ENCODE measurements at places on chromosomes 7 and 10.

GRCh38 chr7:20541608-20542349, 73.7 kb upstream of the ABCB5 start:
- no peak for DNase-seq

- DNase-seq, result no peak
Observed at GRCh38 chr10:8778713-8779112, 724.2 kb downstream of the GATA3 start.

GRCh38 chr10:129474642-129475041, 7.6 kb downstream of the MGMT start:
- no peak for DNase-seq

GRCh38 chr7:867001-867405, 9.4 kb upstream of the GET4 start:
- peak; percentile 82 for DNase-seq

GRCh38 chr10:28684986-28685580, 7.8 kb downstream of the BAMBI start:
- no peak for DNase-seq

DNA sequence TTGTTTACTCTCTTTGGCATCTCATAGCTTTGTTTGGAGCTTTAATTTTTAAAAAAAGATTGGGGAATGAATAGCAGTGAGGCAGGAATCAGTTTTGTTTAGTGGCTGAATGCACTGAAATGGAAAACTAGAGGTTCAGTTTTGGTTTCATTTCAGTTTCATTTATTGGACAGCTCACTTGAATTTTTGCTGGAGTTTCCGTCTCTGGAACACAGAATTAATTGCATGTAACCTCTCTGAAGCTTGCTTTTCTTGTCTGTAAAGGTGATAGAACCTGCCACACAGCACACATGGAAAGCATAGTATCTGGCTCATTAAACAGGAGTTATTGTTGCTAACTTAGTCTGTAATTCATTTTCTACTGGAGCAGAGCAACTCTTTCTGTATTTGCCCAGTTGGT, 7.1 kb downstream of the GRM8 start:
- no peak for DNase-seq

GRCh38 chr7:70372768-70373515, 759.0 kb upstream of the GALNT17 start:
- no peak for DNase-seq

- DNase-seq, result no peak
Observed at GRCh38 chr10:21184984-21185383, 287.9 kb upstream of the NEBL start.

- no peak for DNase-seq
Observed at GRCh38 chr10:129945526-129945925, 18.5 kb downstream of the EBF3 start.

GRCh38 chr10:64518456-64518855, 997.3 kb downstream of the REEP3 start:
- no peak for DNase-seq

GRCh38 chr10:71790749-71791440, 17.6 kb upstream of the VSIR start:
- no peak for DNase-seq

DNA sequence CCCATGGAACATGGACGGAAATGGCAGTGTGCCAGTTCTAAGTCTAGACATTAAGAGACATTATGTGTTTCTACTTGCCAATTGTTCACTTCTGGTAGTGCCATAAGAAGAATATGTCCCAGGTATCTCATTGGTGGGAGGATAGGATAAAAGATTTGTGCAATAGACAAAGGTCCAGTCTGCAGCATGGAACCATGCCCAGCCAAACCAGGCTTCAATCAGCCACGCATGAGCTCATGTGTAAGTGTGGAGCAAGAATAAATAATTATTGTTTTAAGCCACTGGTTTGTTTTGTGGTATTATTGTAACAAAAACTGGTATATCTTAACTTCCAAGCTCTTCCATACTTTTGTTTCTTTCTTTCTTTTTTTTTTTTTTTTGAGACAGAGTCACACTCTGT, 153.6 kb upstream of the CTTNBP2 start:
- DNase-seq, result no peak

DNA sequence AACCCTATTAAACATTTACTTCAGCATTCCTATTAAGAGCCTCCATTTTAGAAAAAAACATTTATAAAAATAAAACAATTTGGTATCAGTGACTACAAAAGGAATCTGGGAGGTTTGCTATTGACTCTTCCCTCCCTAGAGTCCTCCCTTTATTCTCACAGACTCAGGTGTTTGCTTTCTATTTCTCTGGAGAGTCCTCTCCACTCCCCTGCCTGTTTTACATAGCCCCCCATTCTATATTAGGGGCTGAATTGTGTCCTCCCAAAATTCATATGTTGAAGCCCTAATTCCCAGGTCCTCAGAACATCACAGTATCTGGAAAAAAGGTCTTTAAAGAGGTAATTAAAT, 69.8 kb downstream of the COA1 start:
- no peak for DNase-seq

GRCh38 chr10:122703483-122704448, 4.1 kb upstream of the C10orf120 start:
- no peak for DNase-seq

DNA sequence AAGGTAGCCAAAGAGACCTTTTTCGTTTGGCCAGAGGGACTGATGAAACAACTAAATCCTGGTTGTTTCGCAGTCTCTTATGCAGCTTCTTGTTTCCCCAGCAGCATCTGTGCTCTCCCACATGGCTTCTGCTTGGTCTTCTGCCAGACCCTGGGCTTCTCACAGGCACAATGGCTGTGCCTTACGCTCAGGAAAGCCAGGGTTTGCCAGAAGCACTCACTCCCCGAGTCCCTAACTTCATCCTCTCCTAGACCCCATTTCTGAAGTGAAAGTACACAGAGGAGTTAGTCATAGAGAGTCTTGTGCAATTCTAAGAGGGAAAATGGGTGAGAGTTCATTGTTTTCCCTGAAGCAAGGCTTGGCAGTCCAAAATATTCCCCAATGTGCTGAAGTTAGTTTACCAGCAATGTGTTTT, 121.7 kb downstream of the EVX1 start:
- DNase-seq, result peak; percentile 20

GRCh38 chr7:110296321-110296720, 794.6 kb upstream of the LRRN3 start:
- no peak for DNase-seq

DNA sequence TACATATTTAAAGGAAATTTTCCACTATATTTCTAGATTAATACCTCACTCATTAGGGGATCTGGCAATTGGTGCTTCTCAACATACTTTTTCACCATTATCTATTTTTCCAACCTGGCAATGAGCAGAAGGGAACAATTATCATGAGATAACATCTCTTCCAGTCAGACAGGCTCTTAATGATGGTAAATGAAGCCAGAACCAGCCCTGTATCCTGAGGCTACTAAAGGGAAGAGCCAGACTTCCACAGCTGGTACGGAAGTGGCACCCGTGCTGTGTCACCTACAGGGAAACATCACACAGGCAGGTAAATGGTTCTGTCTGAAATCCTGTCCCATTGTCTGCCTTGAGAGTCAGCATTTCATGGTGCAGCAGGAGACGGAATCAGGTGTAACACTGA, 75.9 kb downstream of the ELMO1 start:
- no peak for DNase-seq

DNA sequence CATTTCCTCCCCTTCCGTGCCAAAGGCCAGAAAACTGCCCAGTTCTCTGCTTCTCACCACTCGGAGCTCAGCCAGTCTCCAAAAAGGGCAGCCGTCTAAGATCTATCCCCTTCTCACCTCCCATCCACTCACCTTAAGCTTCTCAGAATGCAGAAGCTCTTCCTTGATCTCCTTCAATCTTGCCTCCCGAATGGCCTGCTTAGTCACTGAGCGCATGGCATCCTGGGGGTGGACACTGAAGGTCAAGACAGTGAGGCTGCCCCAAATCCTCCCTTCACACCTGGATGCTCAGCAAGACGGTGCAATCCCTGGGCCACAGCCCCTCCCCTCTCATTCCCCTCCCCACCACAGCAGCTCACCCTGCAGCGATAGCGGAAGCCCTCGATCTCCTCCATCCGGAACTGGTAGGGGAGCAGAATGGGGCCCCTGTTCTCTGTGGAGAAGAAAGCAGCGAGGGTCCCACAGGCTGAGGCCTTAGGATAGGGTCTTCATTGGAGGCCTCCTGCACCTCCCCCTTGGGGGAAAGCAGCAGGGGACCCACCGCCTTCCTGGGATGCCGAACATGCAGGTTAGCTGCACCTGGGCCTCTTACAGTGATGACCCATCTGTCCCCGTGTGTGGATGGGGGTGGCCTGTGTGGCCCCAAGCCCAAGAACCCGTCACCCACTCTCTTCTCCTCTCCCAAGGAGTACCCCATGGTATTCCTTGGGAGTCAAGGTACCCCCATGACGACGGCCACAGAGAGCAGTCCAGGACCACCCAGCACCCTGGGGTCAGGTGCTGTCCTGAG, 4.7 kb downstream of the DDX56 start:
- DNase-seq, result no peak

- DNase-seq, result no peak
Observed at GRCh38 chr7:152862006-152862405, 102.5 kb downstream of the ACTR3B start.

- DNase-seq, result no peak
Observed at GRCh38 chr7:43570688-43571365, 12.1 kb upstream of the STK17A start.

DNA sequence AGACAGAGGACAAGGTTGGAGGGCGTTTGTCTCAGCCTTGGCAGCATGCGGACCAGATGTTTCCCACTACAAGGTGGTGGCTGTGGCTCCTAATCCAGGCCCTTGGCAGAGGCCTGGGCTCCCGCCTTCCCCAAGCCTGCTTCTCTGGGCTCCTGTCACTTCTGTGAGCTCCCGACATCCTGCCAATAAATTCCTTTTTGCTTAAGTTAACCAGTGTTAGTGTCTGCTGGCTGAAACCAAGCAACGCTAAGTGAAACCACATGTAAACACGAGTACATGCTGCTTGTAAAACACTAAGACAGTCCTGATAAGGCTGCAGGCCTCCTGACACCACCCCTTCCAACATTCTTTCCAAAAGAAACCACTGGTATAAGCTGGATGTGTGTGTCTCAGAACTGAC, 263.6 kb upstream of the ZMIZ1 start:
- peak; percentile 97 for DNase-seq

- DNase-seq, result no peak
Observed at GRCh38 chr7:40714363-40715052, 579.7 kb downstream of the SUGCT start.

- DNase-seq, result no peak
Observed at GRCh38 chr10:64503429-64503828, 982.2 kb downstream of the REEP3 start.

- no peak for DNase-seq
Observed at GRCh38 chr10:79125092-79125491, 56.3 kb downstream of the ZMIZ1 start.

GRCh38 chr7:16815001-16815400, 10.2 kb upstream of the AGR2 start:
- no peak for DNase-seq

DNA sequence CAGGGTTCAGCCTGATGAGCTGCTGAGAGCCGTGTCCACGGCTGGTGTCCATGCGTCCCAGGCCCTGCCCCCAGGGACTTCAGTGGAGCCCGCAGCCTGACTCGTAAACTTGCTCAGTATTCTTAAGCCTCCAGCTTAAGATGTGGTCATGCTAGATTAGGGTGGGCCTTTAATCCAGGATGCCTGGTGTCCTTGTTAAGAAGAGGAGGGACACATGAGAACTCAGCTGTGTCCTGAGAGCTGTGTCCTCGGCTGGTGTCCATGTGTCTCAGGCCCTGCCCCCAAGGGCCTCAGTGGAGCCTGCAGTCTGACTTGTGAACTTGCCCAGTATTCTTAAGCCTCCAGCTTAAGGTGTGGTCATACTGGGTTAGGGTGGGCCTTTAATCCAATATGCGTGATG, 23.0 kb downstream of the DOCK1 start:
- DNase-seq, result no peak

DNA sequence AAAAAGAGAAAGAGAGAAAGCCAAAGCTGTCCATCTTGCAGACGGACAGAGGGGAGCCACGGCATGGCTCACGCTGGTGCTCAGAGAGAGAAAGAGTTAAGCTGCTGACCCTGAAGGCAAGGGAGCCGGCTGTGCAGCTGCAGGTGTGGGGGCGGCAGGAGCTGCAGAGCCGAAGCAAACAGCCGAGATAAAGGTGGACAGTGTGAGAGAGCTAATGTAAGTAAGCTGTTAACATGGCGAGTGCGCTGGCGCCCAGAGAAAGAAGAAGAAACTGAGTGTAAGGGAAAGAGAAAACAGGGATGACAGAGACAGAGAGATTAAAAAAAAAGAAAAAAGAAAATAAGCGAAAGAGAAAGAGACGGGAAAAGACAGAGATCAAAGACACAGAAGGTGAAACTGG, 18.2 kb downstream of the COL17A1 start:
- no peak for DNase-seq

DNA sequence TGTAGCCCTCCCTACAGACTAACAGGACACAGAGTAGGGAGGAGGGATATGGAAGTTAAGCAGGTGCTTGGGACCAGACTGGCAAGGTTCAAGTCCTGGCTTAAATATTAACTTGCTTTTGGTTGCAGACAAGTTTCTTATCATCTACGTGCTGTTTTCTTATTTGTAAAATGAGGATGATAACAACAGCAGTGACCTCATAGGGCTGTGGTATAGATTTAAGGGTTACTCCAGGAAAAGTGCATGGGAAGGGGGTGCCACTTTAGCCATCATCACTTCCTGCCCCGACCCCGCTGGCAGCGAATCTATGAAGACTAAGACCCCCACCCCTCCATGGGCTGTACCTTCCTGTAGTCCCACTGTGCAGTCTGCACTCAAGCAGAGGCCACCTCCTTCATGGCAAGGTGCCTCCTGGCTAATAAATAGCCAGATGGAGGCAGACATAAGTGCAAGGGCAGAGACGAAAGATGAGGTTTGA, 250.2 kb downstream of the COBL start:
- DNase-seq, result no peak

DNA sequence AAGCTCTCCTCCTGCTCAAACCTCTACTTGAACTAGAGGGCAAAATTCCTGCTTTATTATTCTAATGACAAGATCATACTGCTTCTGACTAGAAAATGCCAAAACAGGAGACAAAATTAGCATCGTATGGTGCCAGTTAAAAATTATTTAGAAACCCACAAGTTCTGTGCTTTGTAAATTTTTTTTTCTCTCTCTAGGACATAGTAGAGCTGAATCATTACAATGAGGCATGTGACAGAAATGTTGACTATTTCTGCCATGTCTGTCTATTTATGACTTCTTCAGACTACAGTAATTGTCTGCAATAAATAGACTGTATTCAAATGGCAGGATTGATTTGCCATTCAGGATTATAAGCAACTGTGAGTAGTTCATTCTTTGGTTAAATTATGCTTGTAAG, 335.8 kb downstream of the PRPF18 start:
- no peak for DNase-seq
